ENCODE measurements at places on chromosomes 1 and 21.

GRCh38 chr1:212482637-212483441 is 50.1 kb downstream of the NENF start:
- no peak for DNase-seq

- DNase-seq, result no peak
Measured at GRCh38 chr1:188022661-188023060, 1193.9 kb downstream of the PLA2G4A start.

DNA sequence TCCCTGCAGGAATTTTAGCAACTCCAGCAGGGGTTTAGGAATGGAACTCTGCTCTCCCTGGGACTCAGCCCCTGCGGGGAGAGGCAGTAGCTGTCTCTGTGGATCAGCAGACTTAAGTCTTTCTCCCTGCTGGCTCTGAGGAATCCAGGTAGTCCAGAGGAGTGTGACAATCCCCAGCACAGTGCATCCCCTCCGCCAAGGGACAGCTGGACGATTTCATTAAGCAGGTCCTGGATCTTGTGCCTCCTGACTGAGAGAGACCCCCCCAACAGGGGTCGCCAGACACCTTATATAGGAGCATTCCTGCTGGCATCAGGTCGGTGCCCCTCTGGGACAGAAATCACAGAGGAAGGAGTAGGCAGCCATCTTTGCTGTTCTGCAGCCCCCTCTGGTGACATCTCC is 30.6 kb downstream of the AKT3 start:
- no peak for DNase-seq

GRCh38 chr1:99005537-99005942 is 879 bp upstream of the PLPPR5 start:
- DNase-seq, result no peak

GRCh38 chr1:201877877-201878401 is 10.8 kb upstream of the SHISA4 start:
- no peak for DNase-seq

GRCh38 chr1:2914702-2915101 is 106.6 kb upstream of the ACTRT2 start:
- DNase-seq, result no peak

GRCh38 chr1:91753878-91754277 is 132.1 kb downstream of the TGFBR3 start:
- no peak for DNase-seq

DNA sequence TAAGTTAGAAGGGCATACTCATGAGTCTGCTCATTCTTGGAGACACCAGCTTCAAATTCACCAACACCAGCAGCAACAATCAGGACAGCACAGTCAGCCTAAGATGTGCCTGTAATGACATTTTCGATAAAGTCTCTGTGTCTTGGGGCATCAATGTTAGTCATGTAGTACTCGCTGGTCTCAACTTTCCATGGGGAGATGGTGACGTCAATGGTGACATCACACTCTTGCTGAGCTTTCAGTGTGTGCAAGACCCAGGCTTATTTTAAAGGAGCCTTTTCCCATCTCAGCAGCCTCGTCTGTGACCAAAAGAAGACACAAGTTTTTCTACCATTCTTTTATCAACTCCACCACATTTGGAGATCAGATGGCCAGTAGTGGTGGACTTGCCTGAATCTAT is 75.5 kb downstream of the SERINC2 start:
- no peak for DNase-seq

DNA sequence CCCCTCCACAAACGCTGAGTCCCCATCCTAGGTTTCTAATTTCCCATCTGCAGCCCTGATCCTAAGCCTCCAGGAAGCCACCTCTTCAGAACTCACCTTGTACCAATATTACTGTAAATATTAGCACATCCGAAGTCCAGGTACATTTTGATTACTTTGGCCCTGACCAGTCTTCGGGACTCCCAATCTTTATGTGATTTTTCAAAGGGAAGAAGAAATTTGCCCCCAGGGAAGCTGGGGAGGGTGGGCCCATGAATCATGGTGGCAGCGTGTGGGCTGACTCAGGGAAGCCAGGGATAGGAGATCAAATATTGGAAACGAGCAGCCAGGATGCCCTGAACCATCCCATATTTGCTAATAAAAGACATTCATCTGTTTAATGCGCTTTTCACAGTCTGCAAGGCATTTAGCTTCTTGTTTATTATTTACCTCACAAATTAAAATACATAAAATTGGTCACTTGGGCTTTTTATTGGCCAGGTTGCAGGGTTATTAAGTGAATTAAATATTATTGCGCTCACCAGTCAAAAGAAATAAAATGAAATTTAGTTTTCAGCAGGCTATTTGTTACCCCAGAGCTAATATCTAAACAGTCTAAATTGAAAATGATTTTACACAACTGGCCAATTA is 46.6 kb downstream of the KIAA0040 start:
- no peak for DNase-seq

- DNase-seq, result no peak
Measured at GRCh38 chr1:214422137-214422671, 129.2 kb downstream of the PTPN14 start.

GRCh38 chr1:52574594-52574993 is 21.7 kb upstream of the TUT4 start:
- no peak for DNase-seq

- no peak for DNase-seq
Measured at GRCh38 chr21:44035244-44035643, 23.1 kb downstream of the TRAPPC10 start.

- no peak for DNase-seq
Measured at GRCh38 chr1:8825985-8826481, 8.6 kb upstream of the RERE start.

GRCh38 chr1:170701962-170702361 is 38.0 kb downstream of the PRRX1 start:
- no peak for DNase-seq

GRCh38 chr1:33465316-33465715 is 7.1 kb upstream of the ZSCAN20 start:
- DNase-seq, result no peak

- no peak for DNase-seq
Measured at GRCh38 chr1:43129426-43129825, 42.7 kb downstream of the EBNA1BP2 start.

GRCh38 chr21:26282058-26282457 is 111.5 kb upstream of the APP start:
- no peak for DNase-seq

DNA sequence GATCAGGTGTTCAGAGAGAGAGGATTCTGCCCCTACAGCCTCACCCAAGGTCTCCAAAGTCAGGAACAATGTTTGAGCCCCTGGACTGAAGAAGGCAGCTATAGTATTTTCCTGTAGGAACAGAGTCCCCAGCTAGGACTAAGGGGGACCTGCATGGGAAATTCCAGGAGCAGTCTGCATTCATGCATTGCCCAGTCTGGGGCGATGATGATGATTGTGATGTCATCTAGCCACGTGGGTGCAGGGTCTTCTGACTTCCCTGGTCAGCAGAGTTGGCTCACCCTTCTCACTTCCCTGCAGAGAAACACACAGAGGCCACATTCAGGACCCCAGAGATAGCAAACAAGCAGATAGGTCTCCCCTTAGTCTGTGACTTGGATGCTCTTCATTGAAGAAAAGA is 56.5 kb upstream of the ARTN start:
- DNase-seq, result no peak

DNA sequence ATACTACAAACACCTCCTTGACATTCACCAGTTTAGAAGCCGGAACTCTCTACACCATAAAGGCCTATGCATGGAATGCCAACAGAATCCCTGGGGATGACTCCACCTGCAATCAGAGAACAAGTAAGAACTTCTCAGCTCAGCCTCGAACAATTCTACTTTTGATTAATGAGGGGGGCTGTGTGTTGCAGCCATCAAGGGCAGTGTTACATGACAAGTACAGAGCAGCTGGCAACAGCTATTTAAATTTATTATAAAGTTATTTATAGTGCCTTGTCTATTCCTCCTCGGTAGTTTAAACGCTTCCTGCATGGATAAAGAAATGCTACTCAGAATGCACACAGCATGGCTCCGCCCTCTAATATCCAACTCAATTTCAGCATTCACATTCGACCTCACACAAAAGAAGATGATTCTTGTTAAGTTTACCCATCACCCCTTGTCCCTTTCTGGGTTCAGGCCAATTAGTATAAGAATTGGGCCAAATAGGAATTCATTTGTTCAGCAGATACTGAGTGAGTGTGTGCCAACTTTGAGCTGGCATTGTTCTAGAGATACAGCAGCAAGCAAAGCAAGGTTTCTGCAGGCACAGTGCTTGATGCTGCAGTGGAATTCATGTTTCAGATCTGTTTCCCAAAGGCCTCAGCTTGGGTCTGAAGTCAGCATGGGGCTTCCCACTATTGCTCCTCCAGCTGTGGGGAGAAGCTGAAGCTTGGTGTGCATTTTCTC is 6.4 kb downstream of the FNDC7 start:
- DNase-seq, result no peak

GRCh38 chr1:93111065-93111464 is 32.0 kb downstream of the MTF2 start:
- no peak for DNase-seq

GRCh38 chr1:57131701-57132394 is 166.0 kb upstream of the C8B start:
- no peak for DNase-seq

DNA sequence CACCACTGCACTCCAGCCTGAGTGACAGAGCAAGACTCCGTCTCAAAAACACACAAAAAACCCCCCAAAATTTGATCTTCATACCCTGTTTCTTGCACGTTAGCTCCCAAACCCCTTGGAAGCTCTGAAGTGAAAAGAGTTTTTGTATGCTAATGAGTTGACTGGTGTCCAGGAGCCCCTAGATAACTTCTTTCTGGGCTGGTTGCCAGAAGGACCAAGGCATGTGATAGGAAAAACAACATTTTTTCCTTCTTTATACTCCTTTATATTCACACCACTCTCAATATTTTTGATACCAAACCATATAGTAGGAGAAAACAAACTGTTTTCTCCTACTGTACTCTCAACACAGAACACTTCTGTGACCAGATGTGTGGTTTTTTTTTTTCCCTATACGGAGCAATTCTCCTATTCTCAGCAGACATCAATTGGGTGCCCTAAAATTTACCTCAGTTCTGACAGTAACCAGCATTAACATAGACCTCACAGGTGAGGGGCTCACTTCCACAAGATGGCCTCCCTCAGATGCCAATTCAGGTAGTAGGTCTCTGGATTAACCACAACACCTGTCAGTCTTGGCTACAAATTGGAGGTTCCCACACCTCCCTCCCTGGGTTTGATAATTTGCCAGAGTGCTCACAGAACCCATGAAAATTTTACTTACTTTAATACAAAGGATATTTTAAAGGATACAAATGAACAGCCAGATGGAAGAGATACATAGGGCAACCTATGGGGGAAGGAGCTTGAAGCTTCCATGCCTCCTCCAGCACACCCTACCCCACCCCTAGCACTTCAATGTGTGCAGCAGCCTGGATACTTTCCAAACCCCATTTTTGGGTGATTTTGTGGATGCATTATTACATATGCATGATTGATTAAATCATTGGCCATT is 25.6 kb downstream of the ZYG11B start:
- DNase-seq, result no peak

GRCh38 chr1:234589854-234590620 is 19.9 kb downstream of the IRF2BP2 start:
- no peak for DNase-seq

- no peak for DNase-seq
Measured at GRCh38 chr1:146035048-146035423, 13.5 kb upstream of the HJV start.

DNA sequence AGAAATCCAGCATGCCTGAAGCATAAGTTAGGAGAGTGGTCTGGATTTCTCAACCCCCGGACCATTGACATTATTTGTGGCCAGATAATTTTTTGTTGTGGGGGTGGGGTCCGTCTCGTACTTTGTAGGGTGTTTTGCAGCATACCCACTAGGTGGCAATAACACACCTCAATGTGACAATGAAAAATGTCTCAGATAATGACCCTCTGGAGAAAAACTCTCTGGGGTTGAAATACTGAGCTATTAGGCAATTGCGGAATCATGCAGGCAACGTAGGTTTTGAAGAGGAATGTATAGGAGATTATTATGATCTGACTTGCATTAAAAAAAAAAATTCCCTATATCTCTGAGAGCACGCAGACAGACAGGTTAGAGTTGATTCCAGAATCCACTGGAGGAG is 25.3 kb upstream of the RRP15 start:
- DNase-seq, result no peak

DNA sequence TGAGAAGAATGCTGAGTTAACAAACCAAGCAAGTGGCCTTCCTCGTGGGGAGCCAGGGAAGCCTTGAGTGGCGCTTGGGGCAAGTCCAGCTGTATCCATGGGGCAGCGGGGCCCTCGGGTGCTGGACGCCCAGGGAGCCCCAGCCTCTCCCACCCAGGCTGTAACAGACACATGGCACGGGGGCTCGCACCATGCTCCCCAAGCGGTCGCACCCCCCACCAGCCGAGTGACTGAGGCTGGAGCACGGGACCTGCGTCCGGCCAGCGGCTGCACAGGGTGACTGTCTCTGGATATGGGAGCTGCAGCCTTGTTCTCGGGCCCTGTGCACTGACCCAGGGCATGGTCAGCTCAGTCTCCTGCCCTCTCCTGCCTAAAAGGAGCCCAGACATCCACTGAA is 53.9 kb upstream of the ACTRT2 start:
- DNase-seq, result no peak

DNA sequence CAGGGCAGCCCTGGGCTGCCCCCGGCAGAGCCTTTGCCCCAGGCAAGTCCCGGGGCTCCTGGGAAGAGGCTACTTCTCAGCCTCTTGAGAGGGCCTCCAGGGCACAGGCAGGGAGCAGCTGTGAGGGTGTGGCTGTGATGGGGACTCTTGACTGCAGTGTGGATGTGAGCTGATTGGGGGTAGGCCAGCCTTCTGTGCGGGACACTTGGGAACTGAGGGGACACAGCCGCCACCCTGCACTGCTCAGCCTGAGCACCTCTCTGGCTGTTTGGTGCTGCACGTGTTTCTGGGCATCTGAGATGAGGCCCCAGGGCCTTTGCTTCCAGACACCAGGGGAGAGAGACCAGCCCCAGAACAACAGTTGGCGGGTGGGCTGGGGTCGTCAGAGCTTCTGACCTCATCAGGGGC is 62.1 kb downstream of the SKI start:
- DNase-seq, result no peak

GRCh38 chr1:226763905-226764264 is 24.8 kb upstream of the ITPKB start:
- no peak for DNase-seq

GRCh38 chr1:111214884-111215283 is 12.6 kb upstream of the CHI3L2 start:
- DNase-seq, result peak; percentile 18

- DNase-seq, result no peak
Measured at GRCh38 chr1:15028102-15028501, 125.4 kb upstream of the TMEM51 start.

GRCh38 chr1:109912873-109913272 is 2.2 kb downstream of the CSF1 start:
- no peak for DNase-seq

DNA sequence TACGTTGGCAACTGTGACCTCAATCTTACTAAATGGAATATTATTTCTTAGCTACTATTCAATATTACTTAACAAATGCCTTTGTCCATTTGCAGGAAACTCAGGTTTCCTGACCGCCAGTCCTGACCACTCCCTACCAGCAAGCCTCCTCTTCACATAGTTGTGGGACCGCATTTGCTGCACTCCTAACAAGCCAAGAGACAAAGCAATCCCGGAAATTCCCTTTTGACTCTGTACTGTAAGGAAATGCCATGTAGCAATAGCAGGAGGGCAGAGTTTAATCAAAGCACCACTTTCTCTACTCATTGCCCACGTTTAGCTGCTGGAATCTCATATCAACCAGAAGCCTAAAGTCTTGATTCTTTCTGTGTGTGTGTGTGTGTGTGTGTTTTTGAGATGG is 28.1 kb upstream of the ACBD6 start:
- DNase-seq, result no peak

GRCh38 chr1:97886199-97886598 is 34.6 kb downstream of the DPYD start:
- no peak for DNase-seq

- no peak for DNase-seq
Measured at GRCh38 chr1:193613041-193613440, 426.6 kb upstream of the B3GALT2 start.
